ENCODE measurements at places on chromosomes 6 and 20. TPM values are rescaled to one million over a fixed set of nuclear protein-coding genes. Genes with fewer than 3 reads are reported as not detected.

HRH3 gene
- total RNA-seq, result not detected

MICB gene
- total RNA-seq, result 48.4 TPM

NQO2 gene
- total RNA-seq, result 22.6 TPM

GRCh38 chr20:22691369-22692118 lies 107.2 kb upstream of the FOXA2 start:
- H3K27ac ChIP-seq, result no peak overlapping the region
- H3K36me3 ChIP-seq, result no peaks in the 10 kb centered on the region
- no peaks in the 10 kb centered on the region for H3K27me3 ChIP-seq
- H3K4me3 ChIP-seq, result no peak overlapping the region

- no peaks in the 10 kb centered on the region for H3K27me3 ChIP-seq
- no peaks in the 10 kb centered on the region for H3K36me3 ChIP-seq
- no peaks in the 10 kb centered on the region for H3K4me1 ChIP-seq
- DNase-seq, result no peak
- H3K27ac ChIP-seq, result no peak overlapping the region
Observed at GRCh38 chr6:35782424-35782823, 1.6 kb downstream of the CLPSL1 start.
